Vagina (tissue), 2 donors: ENCODE measurements at places on chromosomes 3 and 15.

- DNase-seq: peak; percentile 87
These were observed 71.1 kb downstream of the MRPL46 start for GRCh38 chr15:88395872-88396781.

- no peak for DNase-seq
These were observed 34.8 kb downstream of the ATG7 start for GRCh38 chr3:11306817-11307589.

GRCh38 chr15:70127770-70128413 lies 30.2 kb upstream of the TLE3 start:
- no peak for DNase-seq

GRCh38 chr3:170656284-170656683 lies 70.4 kb upstream of the SLC7A14 start:
- no peak for DNase-seq

- DNase-seq: no peak
These were observed 74.1 kb upstream of the MITF start for GRCh38 chr3:69665026-69665737.

DNA sequence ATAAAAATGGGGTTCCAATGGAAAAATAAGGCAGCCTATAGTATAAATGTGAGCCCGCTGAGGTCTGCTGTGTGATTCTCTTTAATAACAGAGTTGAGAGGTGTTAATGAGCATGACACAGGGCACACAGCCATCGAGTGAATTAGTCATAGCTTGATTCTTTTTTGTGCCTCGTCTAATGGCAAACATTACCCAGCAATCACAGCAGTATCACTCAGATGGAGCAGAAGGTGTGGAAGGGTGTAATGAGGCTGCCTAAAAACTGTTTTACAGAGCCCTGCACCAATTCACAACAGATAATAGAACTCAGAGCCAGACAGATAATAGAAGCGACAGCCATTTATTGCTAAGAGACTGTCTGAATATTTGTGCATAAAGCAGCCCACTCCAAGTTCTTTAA lies 178.6 kb upstream of the TPRG1 start:
- DNase-seq: no peak

- DNase-seq: no peak
These were observed 58.9 kb downstream of the ATG7 start for GRCh38 chr3:11331101-11331500.

GRCh38 chr3:145815707-145816413 lies 345.1 kb downstream of the PLOD2 start:
- DNase-seq: no peak

DNA sequence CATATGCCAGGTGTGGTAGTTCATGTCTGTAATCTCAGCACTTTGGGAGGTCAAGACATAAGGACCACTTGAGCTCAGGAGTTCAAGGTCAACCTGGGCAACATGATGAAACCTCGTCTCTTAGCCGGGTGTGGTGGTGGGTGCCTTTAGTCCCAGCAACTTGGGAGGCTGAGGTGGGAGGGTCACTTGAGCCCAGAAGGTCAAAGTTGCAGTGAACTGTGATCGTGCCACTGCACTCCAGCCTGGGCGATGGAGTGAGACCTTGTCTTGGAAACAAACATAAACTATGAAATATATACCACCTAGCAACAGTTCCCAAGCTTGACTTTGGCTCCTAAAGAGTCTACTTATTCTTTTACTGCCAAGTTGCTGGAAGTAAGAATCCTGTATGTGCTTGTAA lies 30.9 kb downstream of the UBE3A start:
- no peak for DNase-seq

- no peak for DNase-seq
These were observed 171.5 kb downstream of the NUP210 start for GRCh38 chr3:13248640-13249039.

GRCh38 chr3:52025453-52025852 lies 29.8 kb upstream of the RPL29 start:
- DNase-seq: no peak

DNA sequence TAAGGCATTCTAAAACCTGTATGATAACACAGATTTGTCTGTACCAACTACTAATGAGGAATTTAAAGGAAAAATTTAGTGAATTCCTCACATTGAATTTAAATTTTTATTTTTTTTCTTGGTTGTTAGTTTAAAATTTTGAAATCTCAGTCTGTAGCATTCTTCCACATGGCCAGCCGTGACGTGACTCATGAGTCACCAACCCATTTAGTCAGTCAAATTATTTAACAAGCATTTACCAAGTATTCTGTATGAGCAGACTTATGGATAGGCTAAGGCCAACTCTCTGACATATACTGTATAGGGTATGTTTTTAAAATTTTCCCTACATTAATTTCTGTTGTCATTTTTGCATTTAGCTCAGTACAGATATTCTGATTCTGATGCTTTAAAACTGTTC lies 112.9 kb downstream of the CNTN4 start:
- DNase-seq: no peak

DNA sequence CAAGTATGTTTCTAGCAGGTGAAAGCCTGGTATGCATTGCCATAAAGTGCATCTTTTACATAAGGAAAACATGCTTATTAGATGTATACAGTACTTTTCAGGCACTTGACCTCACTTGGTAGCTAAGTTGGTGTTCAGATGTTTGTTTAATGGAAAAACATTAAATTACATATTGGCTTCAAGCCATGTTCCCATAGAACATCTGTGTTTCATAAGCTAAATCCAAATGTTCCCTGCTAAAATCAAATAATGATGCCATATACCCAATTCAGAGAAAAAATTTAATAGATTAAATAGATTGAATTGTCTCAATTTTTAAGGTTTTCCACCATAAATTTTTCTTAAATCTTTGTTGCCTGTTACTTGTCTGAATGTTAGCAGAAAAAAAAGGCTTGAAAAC lies 19.1 kb upstream of the RPL22L1 start:
- no peak for DNase-seq

- DNase-seq: no peak
These were observed 50.2 kb downstream of the IMPG2 start for GRCh38 chr3:101270149-101270548.

DNA sequence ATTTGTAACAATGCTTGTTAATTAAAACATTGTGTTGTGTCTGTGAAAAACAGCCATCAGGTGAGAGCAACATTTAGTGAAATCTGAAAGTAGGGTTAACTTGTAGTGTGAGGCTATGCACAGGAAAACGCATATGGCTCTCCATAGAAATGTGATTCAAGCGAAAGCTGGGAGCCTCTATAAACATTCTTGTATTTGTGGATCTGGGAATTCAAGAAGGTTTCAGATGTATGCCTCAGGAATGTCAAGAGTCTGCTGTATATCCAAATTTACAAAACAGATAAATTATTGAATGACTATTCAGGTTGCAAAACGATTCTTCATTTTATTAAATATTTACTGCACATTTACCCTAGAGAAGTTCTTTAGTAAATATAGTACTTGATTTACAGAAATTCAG lies 166.0 kb downstream of the THSD4 start:
- DNase-seq: no peak

GRCh38 chr3:177306252-177306651 lies 109.0 kb upstream of the TBL1XR1 start:
- DNase-seq: no peak

GRCh38 chr15:85164841-85165466 lies 183.3 kb downstream of the PDE8A start:
- DNase-seq: no peak

DNA sequence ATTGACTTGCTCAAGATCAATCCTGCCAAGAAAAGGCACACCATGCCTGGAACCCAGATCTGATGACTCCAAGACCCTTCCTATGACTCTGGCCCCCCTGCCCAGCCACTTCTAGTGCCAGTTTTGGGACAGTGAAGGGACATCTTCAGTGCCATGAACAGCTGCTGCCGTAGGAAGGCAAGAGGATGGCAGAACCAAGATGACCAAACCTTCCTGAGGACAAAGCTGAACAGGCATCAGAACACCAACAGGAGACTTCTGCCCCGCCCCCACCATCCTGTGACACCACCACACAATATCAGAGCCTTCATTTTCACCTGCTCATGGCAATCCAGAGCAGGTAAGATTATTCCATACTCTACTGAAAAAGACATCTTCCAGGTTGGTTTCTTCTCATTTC lies 33.0 kb downstream of the ZNF445 start:
- DNase-seq: no peak

DNA sequence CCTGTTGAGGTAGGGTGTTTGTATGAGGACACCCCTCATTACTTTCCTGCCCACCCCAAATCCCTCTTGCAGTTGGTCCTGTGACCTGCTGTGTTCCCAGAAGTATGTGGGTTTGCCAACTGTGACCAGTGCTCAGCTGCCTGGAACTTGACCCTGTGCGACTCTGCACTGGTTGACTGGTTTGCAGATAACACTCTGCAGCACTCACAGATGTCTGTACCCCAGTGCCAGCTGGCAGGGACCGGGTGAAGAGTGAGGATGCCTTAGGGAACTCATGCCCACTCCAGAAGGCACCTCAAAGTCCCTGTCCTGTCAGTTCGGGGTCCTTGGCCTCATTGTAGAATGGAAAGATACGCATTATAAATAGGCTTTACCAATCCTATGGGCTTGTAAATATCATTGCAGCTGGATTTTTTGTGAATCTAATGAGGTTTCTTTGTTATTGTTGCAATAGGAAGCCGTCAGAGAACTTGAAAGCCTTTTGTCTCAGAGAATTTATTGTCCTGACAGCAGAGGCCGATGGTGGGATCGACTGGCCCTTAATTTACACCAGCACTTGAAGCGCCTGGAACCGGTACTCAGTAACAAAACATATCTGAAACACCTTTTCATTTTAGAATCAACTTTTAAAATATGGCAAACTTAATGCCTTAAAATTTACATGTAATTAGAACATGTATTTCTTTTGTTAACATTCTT lies 18.2 kb downstream of the FAN1 start:
- no peak for DNase-seq

- no peak for DNase-seq
These were observed 22.5 kb downstream of the TRIM71 start for GRCh38 chr3:32840086-32840841.

DNA sequence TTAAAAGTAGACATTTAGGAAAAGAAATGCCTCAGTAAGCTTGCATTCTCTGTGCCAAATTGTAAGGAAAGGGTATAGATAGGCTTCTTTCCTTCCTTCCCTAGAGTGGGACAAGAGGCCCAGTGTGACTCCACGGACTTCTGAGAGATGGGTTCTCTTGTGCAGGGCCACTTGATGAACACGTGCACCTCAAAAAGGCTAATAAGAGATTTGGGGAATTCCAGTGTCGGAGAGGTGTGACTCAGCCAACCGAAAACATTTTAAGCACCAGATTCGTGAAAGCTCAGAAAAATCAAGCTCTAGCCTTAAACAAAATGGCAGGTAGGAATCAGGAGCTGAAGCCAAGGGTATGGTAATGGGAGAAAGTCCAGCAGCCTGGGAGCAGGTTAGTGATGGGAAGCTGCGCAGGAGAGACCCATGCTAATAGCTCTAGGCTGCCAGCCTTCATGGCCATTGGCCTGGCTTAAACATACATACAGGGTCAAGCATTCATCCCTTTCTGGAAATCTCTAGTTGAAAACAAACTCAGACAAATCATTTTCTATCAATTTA lies 56.2 kb downstream of the SV2B start:
- no peak for DNase-seq

- DNase-seq: no peak
These were observed 17.7 kb upstream of the EDEM1 start for GRCh38 chr3:5169807-5170206.

DNA sequence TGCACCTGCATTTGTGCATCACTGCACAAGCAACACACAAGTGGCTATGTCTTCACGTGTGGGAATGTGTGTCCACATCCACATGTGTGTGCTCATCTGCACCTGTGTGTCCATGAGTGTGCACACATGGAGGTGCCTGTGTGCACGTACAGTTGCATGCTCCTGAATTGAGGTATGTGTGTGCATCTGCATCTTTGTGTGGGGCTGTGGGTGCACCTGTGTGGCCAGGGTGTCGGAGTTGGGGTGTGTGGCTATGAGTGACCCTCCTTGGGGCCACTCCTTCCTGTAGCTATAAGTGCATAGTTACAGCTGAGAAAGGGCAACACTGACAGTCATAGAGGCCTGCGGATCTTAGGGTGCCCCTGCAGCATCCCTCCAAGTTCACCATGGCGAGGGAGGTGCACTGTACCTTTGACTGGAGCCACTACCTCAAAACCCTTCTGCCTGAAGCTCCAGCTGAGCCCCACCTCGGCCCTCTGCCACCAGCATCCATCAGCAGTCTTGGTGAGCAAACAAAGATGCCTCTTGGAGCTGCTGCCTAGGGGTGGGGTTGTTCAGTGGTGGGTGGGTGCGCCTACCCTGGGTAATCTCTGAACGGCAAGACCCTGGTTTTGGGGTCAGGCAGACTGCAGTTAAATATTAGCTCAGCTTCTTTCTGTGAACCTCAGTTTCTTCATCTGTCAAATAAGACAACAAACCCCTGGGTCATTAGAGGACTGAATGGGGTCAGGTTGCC lies 5.2 kb upstream of the HHATL start:
- DNase-seq: no peak

- no peak for DNase-seq
These were observed 67.8 kb downstream of the FMN1 start for GRCh38 chr15:33126559-33127290.

DNA sequence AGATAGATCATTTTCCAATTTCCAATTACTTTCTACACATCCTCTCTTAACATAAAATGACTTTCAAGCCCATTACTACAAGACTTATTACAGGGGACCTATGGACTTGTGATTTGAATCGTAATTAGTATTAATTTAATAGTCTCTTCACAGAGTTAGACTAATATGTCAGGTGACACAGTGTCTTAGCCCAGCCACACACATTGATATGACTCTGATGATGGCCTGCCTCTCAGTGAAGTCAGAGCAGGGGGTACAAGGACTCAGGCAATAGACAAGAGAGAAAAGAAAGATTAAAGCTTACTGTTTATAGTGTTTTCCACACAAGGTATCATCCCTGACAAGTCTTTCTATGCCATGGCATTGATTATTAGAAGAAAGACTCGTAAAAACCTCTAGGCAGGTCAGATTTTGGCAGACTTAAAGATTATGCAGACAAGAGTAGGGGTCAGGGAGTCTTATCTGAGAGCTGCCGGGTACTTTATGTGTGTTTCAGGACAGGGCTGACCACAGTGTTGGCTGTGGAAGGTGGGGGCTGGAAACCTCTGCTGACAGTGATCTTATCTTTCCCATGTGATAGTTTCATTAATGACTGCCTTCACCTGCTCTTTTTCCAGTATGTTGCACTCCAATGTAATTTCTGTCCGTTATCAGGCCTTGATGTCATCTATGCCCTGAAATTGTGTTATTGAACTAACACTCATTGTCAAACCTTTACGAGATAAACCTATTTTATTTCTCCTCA lies 50.1 kb downstream of the B3GALNT1 start:
- DNase-seq: no peak

DNA sequence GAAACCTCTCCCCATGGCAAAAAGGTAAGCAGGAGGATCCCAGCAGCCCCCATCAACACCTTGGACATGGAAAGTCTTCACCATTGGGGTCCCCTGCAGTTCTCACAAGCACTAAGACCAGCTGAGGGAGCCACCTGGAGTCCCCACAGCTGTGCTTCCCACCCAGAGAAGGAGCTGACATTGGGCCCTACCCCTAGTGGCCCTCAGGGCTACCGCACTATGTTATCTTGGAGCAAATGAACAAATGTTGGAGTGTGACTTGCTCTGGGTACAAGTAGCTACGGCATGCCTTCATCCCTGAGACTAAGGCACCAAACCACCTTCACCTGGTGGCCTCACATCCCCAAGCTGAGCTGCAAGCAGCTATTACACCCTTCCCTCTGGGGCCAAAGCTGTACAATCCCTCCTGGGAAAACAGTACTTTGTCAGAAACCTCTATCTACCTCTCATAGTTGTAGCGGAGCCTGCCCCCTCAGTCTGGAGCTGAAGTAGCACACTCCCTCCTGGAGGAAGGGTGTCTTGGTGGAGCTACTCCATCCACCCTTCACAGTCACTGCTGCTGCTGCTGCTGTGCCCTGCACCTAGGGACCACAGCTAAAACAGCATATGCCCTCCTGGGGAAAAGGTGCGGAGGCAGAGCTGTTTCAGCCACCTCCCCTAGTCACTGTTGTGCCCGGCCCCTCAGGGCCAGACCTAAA lies 42.7 kb downstream of the SERP1 start:
- no peak for DNase-seq
